Activated T-cell treated with anti-CD3 and anti-CD28 coated beads for 1 hour (primary cell): ENCODE measurements at places on chromosomes 11 and 22.

DNA sequence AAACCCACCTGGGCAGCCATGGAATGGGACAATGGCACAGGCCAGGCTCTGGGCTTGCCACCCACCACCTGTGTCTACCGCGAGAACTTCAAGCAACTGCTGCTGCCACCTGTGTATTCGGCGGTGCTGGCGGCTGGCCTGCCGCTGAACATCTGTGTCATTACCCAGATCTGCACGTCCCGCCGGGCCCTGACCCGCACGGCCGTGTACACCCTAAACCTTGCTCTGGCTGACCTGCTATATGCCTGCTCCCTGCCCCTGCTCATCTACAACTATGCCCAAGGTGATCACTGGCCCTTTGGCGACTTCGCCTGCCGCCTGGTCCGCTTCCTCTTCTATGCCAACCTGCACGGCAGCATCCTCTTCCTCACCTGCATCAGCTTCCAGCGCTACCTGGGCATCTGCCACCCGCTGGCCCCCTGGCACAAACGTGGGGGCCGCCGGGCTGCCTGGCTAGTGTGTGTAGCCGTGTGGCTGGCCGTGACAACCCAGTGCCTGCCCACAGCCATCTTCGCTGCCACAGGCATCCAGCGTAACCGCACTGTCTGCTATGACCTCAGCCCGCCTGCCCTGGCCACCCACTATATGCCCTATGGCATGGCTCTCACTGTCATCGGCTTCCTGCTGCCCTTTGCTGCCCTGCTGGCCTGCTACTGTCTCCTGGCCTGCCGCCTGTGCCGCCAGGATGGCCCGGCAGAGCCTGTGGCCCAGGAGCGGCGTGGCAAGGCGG lies 11.4 kb upstream of the ARHGEF17 start:
- no peak for DNase-seq

GRCh38 chr22:39937906-39938305 lies 22.3 kb upstream of the TMA7B start:
- no peak for DNase-seq

DNA sequence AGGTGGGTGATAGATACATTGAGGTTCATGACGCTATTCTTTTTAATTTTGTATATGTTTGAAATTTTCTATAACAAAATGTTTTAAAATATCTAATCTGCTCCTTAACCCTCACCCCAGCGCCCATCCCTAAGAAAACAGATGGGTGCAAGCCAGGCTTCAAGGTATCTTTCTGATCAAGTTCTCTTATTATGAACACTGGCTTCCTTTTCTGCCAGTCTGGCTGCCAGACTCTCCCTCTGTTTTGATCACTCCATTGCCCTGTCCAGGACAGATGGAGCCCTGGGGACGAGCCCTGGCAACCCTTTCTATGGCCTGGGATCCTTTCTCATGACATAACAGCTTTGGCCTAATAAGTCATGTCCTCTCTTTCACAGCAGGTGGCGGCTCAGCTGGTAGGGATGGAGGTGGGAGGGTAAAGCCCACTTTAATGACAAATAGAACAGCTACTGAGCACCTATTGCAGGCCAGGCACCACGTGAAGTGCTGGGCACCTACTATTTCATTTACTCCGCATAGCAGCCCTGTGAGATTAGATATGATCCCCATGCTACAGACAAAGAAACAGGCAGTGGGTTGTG lies 38.4 kb downstream of the DRD2 start:
- no peak for DNase-seq

GRCh38 chr11:26623076-26623659 lies 51.1 kb upstream of the MUC15 start:
- no peak for DNase-seq

- DNase-seq: no peak
Observed at GRCh38 chr11:47857892-47858543, 9.9 kb upstream of the NUP160 start.

GRCh38 chr11:44693654-44694119 lies 33.1 kb upstream of the TSPAN18 start:
- no peak for DNase-seq
